ENCODE measurements at places on chromosomes 13 and 19.

GRCh38 chr19:18975011-18975410 lies 34.0 kb upstream of the HOMER3 start:
- no peak for DNase-seq

- DNase-seq, result no peak
Measured at GRCh38 chr13:72700509-72700908, 26.9 kb downstream of the MZT1 start.

GRCh38 chr19:17266589-17266974 lies 661 bp upstream of the BABAM1 start:
- no peak for DNase-seq

DNA sequence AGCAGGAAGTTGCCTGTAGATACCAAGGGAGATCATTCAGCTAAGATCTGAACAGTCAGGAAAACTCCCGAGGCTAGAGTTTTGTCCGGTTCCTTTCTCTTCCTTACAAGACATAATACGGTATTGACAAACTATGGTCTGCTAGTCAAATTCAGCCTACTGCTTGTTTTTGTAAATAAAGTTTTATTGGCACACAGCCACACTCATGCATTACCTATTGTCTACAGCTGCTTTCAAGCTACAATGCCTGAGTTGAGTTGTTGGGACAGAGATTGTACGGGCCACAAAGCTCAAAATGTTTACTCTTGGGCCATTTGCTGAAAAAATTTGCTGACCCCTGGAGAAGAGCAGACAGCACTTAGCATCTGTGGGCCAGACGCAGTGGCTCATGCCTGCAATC lies 2.5 kb downstream of the SLC1A6 start:
- DNase-seq, result no peak

DNA sequence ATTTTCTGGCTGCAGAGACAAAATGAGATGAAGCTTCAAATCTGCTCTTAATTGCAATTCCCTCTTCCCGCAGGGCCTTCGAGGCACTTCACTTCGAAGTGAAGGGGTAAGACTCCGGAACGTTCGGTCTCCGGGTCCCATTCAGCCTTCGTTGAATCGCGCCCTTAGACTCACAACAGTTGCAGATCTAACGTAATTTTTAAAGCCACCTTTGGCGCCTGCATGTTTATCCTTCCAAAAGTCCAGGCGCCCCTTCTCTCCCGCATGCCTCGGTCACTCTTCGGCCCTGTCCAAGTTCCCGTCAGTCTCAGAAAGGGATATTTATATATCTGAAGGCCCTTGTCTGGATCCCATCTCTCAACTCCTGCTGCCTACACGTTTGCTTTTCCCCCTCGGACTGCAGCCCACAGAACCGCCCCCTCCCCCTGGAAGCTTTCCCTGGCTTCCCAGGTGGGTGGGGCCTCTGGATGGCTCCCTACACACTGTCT lies 915 bp upstream of the KCTD12 start:
- no peak for DNase-seq

DNA sequence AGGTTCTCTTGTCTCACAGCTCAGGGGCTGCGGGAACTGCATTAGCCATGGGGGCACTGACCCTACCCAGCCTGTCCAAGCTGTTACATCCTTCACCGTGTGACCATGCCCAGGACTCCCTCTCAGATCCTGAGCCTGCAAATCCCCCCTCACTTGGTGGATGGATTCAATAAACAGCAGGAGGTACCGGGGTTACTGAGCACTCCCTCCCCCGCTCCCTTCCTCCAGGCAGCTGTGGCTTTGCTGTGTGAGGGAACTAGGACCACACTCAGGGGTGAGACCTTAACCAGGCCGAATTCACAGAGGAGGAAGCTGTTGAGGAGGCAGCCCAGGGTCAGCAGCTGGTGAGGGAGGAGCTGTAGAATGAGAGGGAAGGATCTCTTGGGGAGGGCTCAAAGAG lies 27.0 kb upstream of the CEACAM1 start:
- DNase-seq, result no peak

DNA sequence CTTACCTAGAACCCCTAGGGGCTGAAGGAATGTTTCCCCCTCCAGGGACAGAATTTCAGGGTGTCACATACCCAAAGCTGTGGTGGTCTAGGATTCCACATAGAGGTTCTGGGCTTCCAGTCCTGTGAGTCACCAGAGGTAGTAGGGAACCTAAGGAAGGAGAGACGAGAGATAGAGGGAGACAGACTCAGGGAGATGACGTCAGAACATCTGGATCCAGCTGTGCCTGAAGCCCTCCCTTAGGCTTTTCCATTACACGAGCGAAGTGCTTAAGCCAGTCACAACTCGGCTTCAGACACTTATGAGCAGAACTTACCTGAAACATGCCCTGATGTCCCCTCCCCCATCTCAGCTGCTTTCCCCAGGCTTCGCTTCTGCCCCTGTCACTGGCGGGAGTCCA lies 11.8 kb upstream of the SELENOW start:
- DNase-seq, result no peak

DNA sequence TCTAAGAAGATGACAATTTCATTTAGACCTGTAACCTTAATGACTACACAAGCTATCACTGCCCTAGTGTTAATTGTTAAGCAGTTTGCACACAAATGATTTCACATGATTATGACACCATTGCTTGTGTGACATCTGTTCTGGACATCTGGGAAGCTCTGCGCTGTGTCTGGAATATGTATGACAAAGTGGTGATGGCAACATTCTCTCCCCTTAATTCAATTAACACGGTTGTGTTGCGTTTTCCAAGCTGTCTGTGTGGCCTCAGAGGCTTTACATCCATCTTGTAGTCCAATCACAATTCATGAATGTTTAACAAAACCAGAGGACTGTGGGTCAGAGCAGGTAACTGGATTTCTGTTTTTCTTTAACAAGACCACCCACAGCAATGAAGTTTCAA lies 204.4 kb downstream of the COG6 start:
- no peak for DNase-seq

- DNase-seq, result no peak
Measured at GRCh38 chr13:21383090-21383489, 76.0 kb downstream of the ZDHHC20 start.

DNA sequence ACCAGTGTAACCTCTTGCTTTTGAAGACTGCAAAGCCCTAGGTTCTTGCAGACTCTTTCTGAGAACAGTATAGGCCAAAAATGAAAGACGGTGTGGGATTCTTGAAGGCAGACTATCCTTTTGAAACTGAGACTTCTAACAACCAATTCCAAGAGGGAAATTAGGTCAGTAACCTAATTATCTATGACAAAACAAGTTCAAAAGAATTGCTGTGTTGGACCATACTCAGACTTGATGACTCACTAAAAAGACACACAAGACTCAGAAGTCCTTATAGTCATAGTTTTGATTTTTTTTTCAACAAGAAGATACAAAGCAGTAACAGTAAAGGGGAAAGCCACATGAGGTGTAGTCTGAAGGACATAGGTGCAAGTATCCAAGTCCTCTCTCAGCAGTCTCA lies 624.0 kb upstream of the GPC6 start:
- no peak for DNase-seq

DNA sequence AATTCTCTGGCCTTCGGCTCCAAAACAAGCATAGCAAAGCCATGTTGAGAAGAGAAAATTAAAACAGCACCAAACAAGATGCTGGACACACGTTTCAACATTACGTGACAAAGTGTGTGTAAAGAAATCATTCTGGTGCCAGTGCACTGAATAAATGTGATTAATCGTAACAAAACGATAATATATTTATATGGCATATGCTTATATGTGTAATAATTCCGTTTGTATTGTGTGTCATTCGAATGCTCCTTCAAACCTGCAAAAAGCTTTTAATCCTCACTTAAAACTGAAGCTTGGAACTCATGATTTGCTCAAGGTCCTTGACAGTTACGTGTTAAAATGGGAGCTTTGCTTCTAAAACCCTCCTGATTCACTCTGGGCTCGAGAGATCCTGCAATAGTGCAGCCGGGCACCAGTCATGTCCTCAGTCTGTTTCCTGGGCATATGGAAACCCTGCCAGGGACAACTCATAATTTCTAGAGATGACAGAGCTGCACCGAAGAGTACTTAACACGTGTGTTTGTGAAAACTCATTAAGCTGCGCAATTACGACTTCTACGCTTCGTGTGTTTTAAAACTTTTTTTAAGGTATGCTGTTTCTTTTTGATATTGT lies 731 bp upstream of the AKAP8L start:
- no peak for DNase-seq

DNA sequence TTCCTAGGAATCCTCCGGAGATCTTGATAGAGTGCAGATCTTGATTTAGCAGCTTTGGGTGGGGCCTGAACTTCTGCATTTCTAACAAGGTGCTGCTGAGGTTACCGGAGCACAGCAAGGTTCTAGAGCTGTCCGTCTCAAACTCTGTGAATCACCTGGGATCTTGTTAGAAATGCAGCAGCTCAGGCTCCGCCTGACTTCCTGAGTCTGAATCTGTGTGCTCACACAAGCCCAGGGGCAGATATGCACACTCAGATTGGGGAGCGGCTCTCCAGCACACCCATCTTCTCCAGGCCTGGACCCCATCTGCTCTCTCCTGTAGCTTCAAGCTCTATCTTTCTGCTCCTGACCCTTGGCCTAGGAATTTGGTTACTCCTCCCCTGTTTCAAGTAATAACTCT lies 3.5 kb upstream of the TEX26 start:
- DNase-seq, result no peak

- DNase-seq, result no peak
Measured at GRCh38 chr13:113292021-113292862, 4.8 kb upstream of the LAMP1 start.

DNA sequence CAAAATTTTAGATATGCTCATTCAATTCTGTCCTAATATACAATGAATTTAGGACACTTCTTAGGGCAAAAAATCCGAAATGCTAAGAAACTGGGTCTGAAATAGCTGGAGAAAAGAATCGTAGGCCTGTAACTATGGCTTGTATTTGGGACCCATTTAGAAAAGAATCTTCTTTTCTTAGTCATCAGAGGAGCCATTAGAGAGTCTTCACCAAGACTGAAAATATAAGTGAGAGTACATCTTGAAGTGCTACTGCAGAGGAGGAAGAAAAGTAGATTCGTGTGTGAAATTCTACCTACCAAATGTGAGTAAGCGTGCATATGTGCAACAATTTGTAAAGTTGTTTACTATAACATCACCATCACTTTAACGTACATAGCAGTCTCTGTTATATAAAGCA lies 8.8 kb upstream of the DACH1 start:
- no peak for DNase-seq

DNA sequence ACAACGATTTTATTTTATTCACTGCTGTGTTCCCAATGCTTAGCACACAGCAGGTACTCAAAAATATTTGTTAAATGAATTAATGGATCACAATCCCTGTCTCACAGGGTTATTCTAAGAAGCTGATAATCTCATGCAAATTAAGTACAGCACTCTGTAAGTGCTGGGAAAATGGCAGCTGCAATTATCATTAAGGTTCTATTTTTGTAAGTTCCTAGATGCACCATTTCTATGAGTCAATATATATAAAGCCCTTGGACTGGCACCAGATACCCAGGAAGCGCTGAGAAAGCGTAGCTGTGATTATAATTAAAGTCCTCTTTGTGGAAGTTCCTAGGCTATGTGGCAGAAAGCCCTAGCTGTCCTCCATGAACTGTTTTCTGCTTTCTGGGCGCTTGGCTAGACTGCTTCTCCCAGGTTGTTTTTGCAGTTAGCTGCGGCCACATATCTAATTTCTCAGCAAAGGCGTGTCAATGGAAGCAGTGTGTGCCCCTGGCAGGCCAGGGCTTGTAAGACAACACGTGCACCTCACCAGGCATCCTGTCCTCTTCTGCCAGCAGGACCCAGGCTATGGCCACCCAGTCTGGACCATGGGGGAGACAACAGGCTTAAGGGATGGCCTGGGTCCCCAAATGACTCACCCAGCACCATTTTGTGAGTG lies 5.2 kb upstream of the SRRM5 start:
- no peak for DNase-seq

GRCh38 chr13:73336773-73337172 lies 278.0 kb downstream of the KLF5 start:
- no peak for DNase-seq

- no peak for DNase-seq
Measured at GRCh38 chr13:36108342-36108741, 22.8 kb downstream of the DCLK1 start.

GRCh38 chr13:95300625-95301182 lies 547 bp downstream of the ABCC4 start:
- no peak for DNase-seq

- DNase-seq, result peak; percentile 43
Measured at GRCh38 chr19:49133621-49134454, 14.5 kb downstream of the PPFIA3 start.

DNA sequence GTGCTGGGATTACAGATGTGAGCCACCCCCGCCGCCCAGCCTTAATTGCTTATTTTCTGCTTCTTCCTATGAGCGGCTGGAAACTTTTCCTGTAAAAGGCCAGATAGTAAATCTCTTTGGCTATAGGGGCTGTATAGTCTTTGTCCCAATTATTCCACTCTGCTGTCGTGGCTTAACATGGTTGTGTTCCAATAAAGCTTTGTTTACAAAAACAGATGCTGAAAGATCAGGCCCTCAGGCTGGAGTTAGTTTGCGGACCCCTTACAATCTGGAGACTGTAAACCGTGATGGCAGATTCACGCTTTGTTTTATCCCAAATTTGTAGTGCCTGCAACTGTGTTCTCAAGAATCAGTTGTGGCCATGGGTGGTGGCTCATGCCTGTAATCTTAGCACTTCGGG lies 10.7 kb downstream of the KCNC3 start:
- DNase-seq, result no peak
